ENCODE measurements at places on chromosomes 3 and 15.

GRCh38 chr3:99648101-99648500 is 9.7 kb downstream of the COL8A1 start:
- DNase-seq, result no peak

DNA sequence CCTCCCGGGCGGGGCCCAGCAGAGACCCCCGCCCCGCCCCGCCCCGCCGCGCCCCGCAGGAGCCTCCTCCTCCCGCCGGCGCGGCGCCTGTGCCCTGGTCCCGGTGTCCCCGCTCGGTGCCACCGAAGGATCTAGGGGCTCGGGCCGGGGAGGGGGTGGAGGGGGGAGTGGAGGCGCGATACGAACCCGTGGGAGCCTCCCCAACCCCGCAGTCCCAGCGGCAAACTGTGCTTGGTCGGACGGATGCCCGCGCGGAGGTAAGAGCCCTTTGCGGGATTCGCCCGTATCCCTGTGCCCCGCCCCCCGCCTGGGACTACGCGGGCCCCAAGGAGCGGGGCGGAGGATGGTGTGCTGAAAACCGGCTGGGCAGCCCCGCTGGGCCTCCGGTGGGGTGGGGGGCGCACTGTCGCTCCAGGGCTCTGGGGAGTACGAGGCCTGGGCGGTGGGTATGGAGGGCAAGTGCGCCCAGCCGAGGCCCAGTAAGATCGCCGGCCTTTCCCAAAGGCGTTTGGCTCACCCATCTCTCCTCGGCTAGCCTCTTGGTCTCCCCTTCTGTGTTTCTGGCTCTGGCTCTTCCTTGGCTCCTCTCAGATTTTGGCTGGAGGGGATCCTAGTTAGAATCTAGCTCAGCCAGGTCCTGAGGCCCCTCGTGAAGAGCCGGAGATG is 65.6 kb upstream of the POLG start:
- no peak for DNase-seq

GRCh38 chr3:169984292-169984691 is 17.7 kb downstream of the SEC62 start:
- DNase-seq, result no peak

DNA sequence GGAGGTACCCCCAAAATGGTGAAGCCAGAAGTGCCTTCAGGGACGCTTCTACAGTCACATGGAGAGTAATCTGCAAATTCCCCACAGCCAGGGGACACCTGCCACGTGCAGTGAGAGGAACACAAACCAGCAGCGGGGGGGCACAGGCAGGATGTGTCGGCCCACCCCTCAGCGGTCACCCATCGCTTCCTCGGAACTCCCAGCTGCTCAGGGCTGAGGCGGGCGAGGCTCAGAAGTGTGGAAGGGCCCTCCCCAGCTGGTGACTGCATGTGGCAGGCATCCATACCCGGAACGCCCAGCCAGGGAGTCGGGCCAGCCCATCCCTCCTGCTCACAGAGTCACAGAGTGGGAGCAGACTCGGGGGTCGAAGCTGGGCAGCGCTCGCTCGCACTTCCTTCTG is 63.7 kb downstream of the SLC12A8 start:
- DNase-seq, result no peak

- DNase-seq, result no peak
These were observed 393 bp downstream of the CNTN6 start for GRCh38 chr3:1093217-1093616.

DNA sequence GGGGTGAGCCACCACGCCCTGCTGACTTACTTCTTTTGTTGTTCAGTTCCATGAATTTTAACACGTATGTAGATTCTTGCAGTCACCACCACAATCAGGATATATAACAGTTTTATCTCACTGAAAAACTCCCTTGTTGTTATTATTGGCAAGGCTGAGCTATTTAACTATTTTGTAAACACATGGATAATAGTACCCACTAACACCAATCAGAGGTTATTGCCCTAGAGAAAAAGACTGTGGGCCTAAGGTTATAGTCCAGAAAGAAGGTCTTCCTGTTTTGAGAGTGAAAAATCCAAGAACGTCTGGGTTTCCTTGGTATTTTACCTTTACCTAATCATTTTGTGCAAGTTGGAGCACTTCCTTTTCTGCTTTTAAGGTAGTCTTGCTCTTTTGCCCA is 9.5 kb downstream of the ZWILCH start:
- DNase-seq, result no peak
